Activated CD4-positive, alpha-beta T cell treated with anti-CD3 and anti-CD28 coated beads for 36 hours (primary cell): ENCODE measurements at places on chromosomes 1 and 21.
A peak's percentile ranks its signal among the peaks of the same experiment; 100 is the strongest.

GRCh38 chr1:3628445-3628844 is 3.6 kb downstream of the TPRG1L start:
- no peak for DNase-seq
- no peak overlapping the region for H3K4me3 ChIP-seq
- H3K27ac ChIP-seq = no peak overlapping the region
- H3K36me3 ChIP-seq = no peaks in the 10 kb centered on the region

DNA sequence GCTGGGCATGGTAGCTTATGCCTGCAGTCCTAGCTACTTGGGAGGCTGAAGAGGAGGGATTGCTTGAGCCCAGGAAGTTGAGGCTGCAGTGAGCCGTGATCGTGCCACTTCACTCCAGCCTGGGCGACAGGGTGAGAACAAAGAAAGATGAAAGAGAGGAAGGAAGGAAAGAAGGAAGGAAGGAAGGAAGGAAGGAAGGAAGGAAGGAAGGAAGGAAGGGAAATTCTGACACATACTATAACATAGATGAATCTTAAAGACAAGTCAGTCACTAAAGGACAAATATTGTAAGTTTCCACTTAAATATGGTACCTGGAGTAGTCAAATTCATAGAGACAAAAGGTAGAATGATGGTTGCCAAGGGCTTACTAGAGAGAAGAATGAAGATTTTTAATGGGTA is 108.0 kb upstream of the CACHD1 start:
- H3K27ac ChIP-seq = no peak overlapping the region
- peaks cover 4% of the 10 kb centered on the region for H3K27me3 ChIP-seq
- no peaks in the 10 kb centered on the region for H3K4me1 ChIP-seq
- H3K4me3 ChIP-seq = no peak overlapping the region

DNA sequence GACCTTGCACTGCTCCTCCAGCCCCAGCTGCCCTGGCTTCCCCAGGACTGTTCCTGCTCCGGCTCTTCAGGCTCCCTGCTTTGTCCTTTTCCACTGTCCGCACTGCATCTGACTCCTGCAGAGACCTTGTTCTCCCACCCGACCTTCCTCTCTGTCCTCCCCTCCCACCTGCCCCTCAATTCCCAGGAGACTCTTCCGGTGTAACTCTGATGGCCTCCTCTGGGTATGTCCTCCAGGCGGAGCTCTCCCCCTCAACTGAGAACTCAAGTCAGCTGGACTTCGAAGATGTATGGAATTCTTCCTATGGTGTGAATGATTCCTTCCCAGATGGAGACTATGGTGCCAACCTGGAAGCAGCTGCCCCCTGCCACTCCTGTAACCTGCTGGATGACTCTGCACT is 550 bp downstream of the ACKR1 start:
- no peak overlapping the region for H3K27ac ChIP-seq
- no peak overlapping the region for H3K4me3 ChIP-seq
- no peaks in the 10 kb centered on the region for H3K36me3 ChIP-seq
- H3K27me3 ChIP-seq = peaks cover 57% of the 10 kb centered on the region
- H3K4me1 ChIP-seq = peaks cover 23% of the 10 kb centered on the region
- no peak for DNase-seq

DNA sequence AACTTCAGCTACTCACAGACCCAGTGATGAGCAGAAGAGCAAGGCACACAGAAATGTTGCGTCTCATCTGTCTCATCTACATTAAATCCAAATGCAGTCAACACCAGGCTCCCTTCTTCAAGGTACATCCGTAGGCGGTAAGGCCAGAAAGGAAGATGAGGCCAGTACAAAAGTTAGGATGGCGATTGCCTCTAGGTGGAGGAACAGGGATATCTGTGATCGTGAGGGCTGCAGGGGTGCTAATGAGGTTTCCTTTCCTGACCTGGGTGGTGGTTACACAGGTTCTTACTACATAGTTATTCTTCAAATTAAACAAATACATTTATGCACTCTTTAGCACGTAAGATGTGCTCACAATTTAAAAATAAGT is 1.4 kb upstream of the MYBPH start:
- H3K27ac ChIP-seq = no peak overlapping the region
- DNase-seq = no peak
- H3K36me3 ChIP-seq = no peaks in the 10 kb centered on the region
- H3K4me1 ChIP-seq = no peaks in the 10 kb centered on the region
- no peaks in the 10 kb centered on the region for H3K27me3 ChIP-seq

- peaks cover 51% of the 10 kb centered on the region for H3K36me3 ChIP-seq
- peak overlapping the region; percentile 25 for H3K4me3 ChIP-seq
- DNase-seq = peak; percentile 89
- peak overlapping the region; percentile 72 for H3K27ac ChIP-seq
Observed at GRCh38 chr1:156480411-156481192, 20.0 kb downstream of the MEF2D start.

DNA sequence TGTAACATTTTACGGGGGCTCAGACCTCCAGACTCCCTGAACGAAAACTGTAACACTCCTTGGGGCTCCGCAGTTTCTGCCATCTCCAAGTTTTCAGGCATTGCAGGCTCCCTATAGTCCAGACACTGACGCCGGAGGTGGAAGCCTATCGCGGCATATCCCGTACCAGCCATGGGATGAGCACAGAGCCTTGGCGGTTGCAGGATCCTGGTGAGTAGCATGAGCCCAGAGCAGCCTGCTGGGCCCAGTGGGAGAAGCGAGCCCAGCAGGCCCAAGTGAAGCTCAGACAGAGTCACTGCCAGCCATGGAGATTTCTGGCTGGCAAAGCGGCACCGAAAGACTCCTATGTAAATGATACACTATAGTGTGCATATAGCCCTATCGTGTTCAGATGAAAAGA is 446.8 kb downstream of the COL11A1 start:
- H3K27me3 ChIP-seq = no peaks in the 10 kb centered on the region
- no peaks in the 10 kb centered on the region for H3K36me3 ChIP-seq
- no peaks in the 10 kb centered on the region for H3K4me1 ChIP-seq
- no peak overlapping the region for H3K4me3 ChIP-seq
- H3K27ac ChIP-seq = no peak overlapping the region
- no peak for DNase-seq

DNA sequence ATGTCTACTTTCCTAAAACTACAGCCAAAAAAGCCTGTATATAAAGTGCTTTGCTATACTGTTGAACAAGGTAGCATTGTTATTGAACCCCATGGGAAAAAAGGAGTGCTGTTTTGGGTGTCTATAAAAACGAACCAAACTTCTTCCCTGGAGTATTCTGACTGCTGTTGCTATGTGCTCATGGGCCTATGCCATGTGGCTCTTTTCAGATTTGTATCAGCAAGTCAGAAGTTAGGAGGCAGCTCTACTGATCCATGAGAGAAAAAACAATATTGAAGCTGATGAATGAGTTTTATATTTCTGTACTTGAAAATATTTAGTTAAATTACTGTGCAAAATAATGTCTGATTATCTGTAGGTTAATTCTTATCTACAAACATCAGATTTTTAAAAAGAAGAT is 66.5 kb downstream of the ADGRL2 start:
- no peak overlapping the region for H3K4me3 ChIP-seq
- H3K4me1 ChIP-seq = no peaks in the 10 kb centered on the region
- H3K36me3 ChIP-seq = no peaks in the 10 kb centered on the region
- no peak overlapping the region for H3K27ac ChIP-seq
- no peaks in the 10 kb centered on the region for H3K27me3 ChIP-seq
- no peak for DNase-seq

DNA sequence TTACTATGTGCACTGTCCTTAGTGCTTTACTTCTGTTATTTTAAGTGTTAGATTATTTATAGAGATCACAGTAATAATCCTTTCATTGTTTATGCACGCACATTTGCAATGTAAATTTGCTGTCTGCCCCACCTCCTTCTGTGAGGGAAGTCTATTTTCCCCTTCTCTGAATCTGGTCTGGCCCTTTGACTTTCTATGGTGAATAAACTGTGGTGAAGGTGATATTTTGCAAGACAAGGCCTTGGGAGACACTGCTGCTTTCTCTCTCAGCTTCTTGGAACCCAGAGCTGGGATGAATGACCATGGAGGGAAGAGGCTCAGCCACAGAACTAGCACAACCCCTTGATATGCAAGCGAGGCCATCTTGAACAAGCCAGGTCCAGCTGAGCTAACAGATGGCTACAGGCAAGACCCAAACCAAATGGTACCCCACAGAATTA is 156.3 kb downstream of the ST6GALNAC3 start:
- no peak overlapping the region for H3K27ac ChIP-seq
- DNase-seq = no peak
- H3K4me3 ChIP-seq = no peak overlapping the region
- H3K4me1 ChIP-seq = peaks cover 17% of the 10 kb centered on the region
- no peaks in the 10 kb centered on the region for H3K27me3 ChIP-seq

- no peak overlapping the region for H3K27ac ChIP-seq
- H3K4me1 ChIP-seq = no peaks in the 10 kb centered on the region
- H3K27me3 ChIP-seq = no peaks in the 10 kb centered on the region
- no peaks in the 10 kb centered on the region for H3K36me3 ChIP-seq
- DNase-seq = no peak
- H3K4me3 ChIP-seq = no peak overlapping the region
Observed at GRCh38 chr1:191206513-191207207, 729.0 kb upstream of the BRINP3 start.

DNA sequence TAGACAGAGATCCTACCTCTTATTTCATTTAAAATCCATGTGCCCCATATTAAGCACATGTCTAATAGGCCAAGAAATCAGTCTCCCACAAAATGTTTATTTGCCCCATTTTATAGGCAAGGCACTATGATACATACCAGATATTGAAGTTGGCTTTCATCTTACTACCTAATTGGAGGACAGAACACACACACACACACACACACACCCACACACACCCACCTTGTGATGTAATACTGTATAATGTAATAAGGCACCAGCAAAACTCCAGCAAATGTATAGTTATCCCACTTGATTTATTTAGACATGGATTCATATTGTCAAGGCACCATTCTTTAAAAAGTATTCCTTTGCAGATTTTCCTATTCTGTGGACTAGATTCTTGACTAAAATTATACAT is 56.8 kb downstream of the ATP6V1G3 start:
- no peak for DNase-seq
- no peaks in the 10 kb centered on the region for H3K27me3 ChIP-seq
- no peak overlapping the region for H3K4me3 ChIP-seq
- no peak overlapping the region for H3K27ac ChIP-seq
- no peaks in the 10 kb centered on the region for H3K4me1 ChIP-seq

GRCh38 chr1:246794828-246795671 is 70.8 kb downstream of the SCCPDH start:
- no peaks in the 10 kb centered on the region for H3K4me1 ChIP-seq
- H3K27me3 ChIP-seq = no peaks in the 10 kb centered on the region
- H3K27ac ChIP-seq = no peak overlapping the region
- no peak for DNase-seq
- no peaks in the 10 kb centered on the region for H3K36me3 ChIP-seq

GRCh38 chr1:156822680-156823079 is 6.0 kb upstream of the SH2D2A start:
- peaks cover 32% of the 10 kb centered on the region for H3K4me1 ChIP-seq
- no peaks in the 10 kb centered on the region for H3K27me3 ChIP-seq
- no peaks in the 10 kb centered on the region for H3K36me3 ChIP-seq
- peak overlapping the region; percentile 70 for H3K27ac ChIP-seq
- no peak for DNase-seq
- H3K4me3 ChIP-seq = no peak overlapping the region

DNA sequence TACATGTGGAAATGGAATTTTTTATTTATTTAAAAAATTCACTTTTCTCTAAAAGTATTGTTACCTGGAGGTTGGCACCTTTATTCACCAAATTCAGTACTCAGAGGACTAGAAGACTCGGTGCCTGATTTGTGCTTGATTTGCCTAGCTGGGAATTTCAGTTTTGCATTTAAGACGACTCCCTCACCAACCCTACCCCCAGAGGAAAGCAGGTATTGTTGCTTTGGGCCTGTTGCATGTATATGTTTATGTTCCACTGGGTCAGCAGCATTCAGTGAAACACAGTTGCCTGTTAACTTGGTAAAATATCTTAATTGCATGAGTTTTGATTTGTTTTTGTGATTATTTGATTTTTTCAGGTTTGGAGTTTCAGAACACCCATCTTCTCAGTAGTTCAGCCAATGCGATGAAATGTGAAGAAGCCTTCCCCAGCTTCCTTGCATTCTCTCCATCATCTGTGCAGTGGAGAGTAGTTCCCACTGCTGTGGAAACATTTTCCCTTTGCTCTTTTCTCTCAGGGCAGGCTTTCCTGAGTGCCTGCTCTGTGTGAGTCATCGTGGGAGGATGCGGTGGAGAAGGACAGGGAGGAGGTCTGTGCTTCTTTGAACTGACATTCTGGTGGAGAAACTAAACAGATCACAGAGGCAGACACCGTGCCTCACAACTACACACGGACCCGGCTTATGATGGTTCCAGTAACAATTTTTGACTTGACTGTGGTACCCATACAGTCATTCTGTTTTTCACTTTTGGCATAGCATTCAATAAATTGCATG is 6.4 kb downstream of the ADARB1 start:
- DNase-seq = peak; percentile 64
- H3K4me1 ChIP-seq = peaks cover 100% of the 10 kb centered on the region
- H3K36me3 ChIP-seq = peaks cover 34% of the 10 kb centered on the region
- no peaks in the 10 kb centered on the region for H3K27me3 ChIP-seq
